ENCODE measurements at places on chromosomes 4 and X. TPM values are rescaled to one million over a fixed set of nuclear protein-coding genes. Genes with fewer than 3 reads are reported as not detected.

DNA sequence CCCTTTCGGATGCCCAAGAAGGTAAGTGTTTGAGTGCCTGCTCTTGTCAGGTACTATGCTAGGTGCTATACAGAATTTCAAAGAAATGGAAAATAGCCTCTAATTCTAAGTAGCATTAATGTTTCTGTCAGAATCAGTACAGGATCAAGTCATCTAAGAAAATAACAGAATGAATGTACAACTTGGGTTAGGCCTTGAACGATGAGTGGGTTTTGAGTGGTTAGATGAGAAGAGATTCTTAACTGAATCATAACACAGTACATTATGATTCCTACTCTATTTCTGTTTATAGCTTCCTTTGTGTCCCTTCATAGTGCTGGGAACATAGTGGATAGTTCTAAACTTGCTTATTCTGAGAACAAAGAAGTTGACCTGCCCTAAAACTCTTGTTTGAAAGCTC, 253.9 kb downstream of the GLUD2 start:
- no peak overlapping the region for H3K27ac ChIP-seq
- no peaks in the 10 kb centered on the region for H3K27me3 ChIP-seq
- DNase-seq: no peak
- no peaks in the 10 kb centered on the region for H3K4me1 ChIP-seq
- H3K4me3 ChIP-seq: no peak overlapping the region
- H3K36me3 ChIP-seq: no peaks in the 10 kb centered on the region

- DNase-seq: no peak
- H3K4me1 ChIP-seq: peaks cover 10% of the 10 kb centered on the region
- no peaks in the 10 kb centered on the region for H3K36me3 ChIP-seq
- H3K27ac ChIP-seq: no peak overlapping the region
- no peaks in the 10 kb centered on the region for H3K27me3 ChIP-seq
Measured at GRCh38 chr4:153679486-153679885, 4.6 kb upstream of the TLR2 start.

DNA sequence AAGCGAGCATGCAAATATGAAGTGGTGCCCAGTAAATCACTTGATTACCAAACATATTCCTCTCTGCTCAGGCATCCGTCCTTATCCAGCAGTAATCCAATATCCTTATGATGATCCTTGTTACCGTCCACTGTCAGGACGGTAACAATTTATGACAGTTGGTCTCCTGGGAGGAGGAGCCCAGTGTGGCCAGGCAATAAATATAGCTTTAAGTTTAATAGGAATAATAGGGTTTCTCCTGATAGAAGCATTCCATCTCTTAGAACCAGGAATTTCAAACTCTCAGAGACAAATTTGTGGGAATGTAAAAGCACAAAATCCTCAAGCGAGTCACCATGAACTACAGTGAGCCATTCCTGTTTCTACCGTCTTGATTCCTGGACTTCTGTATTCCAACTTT, 171.2 kb upstream of the IL15 start:
- H3K4me3 ChIP-seq: no peak overlapping the region
- no peak overlapping the region for H3K27ac ChIP-seq
- DNase-seq: no peak
- H3K36me3 ChIP-seq: no peaks in the 10 kb centered on the region

DNA sequence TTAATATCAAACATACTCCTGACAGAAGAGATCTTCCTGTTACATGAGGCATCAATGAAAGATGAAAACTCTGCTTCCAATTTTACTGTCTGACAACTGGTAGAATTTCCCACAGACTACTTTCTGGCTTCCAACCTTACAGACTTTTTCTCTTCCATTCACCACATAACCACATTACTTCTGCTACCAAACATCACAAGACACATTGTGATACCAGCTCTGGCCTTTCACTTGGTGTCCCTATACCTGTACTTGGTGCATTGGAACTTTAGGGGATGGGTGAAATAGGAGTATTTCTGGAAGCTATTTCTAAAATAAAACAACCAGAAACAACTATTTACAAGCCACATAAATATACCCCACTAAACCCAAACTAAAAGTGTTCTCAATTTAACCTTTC, 20.5 kb downstream of the AMTN start:
- no peaks in the 10 kb centered on the region for H3K4me1 ChIP-seq
- no peak overlapping the region for H3K27ac ChIP-seq
- DNase-seq: no peak
- H3K4me3 ChIP-seq: no peak overlapping the region
- H3K27me3 ChIP-seq: no peaks in the 10 kb centered on the region

DNA sequence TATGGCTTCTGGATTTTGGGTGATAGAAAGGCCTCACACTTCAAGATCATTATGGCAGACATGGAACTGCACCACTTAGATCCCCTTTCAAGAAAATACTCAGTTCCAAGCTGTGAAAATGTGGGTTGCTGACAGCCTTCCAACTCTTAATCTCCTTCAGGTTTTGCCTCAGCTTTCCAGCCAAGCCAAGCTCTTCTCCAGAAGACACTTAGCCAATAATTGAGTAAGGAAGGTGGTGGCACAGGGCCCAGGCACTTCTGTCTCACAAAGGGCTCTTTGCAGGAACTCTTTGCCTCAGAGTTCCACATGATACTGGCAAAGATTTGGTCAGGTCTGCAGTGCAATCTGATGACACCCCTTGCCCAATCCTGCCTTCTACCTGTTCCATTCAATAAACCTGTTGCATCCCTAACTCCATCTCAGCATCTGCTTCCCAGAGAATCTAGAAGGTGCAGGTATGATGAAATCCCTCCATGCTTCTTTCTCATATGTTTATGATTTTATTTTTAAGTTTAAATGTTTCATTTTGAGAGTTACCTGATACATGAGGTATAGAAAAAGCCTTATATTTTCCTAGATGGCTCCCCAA, 30.6 kb downstream of the ANXA5 start:
- H3K36me3 ChIP-seq: peaks cover 50% of the 10 kb centered on the region
- peak; percentile 71 for DNase-seq

GRCh38 chr4:102730968-102731533, 29.7 kb downstream of the MANBA start:
- H3K4me1 ChIP-seq: peaks cover 16% of the 10 kb centered on the region
- H3K36me3 ChIP-seq: no peaks in the 10 kb centered on the region
- H3K27ac ChIP-seq: no peak overlapping the region
- no peak for DNase-seq
- no peaks in the 10 kb centered on the region for H3K27me3 ChIP-seq
- no peak overlapping the region for H3K4me3 ChIP-seq

DNA sequence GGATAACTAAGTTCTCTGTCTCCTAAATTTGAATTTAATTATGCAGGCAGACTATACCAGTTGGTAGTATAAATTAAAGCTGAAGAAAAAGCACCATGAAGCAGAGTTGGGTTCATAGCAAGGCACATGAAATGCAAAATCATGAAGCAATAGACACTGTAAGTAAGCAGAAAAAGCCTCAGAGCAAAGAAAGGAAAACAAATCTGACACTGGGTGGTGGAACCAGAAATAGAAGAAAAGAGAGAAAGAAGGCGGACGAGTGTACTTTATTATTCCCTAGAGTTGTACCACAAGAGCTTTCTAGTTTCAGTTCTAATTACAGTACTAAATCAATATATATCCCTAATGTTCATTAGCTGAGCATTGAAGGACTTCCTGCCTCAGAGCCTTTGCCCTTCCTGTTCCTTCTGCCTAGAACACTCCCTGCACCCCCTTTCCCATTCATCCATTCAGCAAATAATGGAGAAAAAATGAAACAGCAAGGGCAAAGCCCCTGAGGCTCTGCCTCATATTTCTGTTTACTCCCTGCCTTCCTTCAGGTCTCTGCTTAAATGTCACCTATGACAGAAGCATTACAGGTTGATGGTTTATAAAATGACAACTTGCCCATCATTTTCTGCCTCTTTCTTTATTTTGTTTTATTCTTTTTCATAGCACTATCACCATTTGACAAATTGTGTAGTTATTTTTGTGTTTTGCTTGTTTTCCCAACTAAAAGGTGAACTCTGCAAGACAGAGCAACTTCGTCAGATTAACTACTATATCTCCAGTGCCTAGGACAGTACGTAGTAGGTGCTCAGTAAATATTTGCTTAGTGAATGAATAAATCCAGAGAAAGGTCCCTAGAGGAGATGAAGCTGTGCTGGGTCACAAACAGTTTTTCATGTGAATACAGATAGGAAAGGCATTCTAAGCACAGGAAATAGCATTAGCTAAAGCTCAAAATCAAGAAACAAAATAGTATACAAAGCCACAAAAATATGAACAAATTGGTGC, 154.0 kb upstream of the RASGEF1B start:
- no peak overlapping the region for H3K4me3 ChIP-seq
- H3K36me3 ChIP-seq: no peaks in the 10 kb centered on the region
- no peak for DNase-seq
- no peak overlapping the region for H3K27ac ChIP-seq
- H3K27me3 ChIP-seq: no peaks in the 10 kb centered on the region

DNA sequence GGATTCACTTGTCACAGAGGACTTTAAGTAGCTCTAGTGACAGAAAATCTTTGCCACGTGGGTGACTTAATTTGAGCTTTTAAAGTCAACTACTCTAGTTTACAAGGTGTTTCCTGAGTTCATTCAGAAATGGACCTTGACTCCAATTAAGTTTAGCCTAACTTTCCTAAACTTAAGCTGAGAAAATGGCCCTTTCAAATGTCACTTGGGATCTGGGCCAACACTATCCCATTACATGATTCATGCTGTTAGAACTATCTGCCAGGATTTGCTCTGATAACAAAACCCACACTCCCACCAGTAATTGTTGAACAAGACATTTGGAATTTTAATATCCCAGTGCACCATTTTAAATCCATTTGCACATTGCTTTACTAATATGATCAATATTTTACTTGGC, 40.8 kb downstream of the C4orf46 start:
- H3K4me1 ChIP-seq: no peaks in the 10 kb centered on the region
- H3K27ac ChIP-seq: no peak overlapping the region
- no peak for DNase-seq
- no peak overlapping the region for H3K4me3 ChIP-seq
- H3K36me3 ChIP-seq: no peaks in the 10 kb centered on the region

DNA sequence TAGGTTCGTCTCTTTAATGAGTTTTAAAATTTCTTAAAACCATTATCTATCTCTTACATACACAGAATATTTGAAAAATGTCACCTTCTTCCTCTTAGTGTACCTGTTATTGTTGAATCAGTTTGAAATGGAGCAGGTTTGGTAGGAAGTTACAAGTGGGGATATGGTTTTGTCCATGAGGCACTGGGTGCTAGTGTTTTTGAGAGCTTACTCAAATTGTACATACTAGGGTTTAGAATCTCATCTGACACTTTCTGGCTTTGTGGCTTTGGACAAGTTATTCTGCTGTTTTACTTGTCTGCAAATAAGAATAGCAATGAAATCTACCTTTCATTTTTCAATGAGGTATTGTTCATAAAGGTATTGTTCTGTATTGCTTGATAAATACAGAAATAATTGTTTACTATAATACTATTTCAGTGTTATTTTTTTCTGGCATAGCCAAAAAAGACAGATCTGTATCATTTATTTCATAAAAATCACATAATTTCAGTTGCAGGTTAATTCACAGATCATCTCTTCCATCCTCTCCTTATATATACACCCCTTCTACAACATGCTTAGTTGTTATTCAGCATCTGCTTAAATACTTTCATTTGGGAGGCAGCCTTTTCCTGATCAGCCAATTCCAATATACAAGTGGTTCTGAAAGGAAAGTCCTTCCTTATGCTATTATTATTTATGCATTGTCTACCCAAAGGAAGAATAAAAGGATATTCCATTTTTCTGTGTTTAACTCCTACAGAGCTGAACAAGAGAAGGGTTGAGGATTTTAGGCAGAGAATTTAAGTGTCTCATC, 13.3 kb downstream of the NCAPG start:
- no peaks in the 10 kb centered on the region for H3K4me1 ChIP-seq
- H3K36me3 ChIP-seq: no peaks in the 10 kb centered on the region
- no peaks in the 10 kb centered on the region for H3K27me3 ChIP-seq

Gene GLRA2
- not detected for total RNA-seq

Gene ERVMER34-1
- 1.0 TPM for total RNA-seq

Gene CCDC120
- 10.8 TPM for total RNA-seq

Gene ABLIM2
- total RNA-seq: 12.7 TPM

Gene ENAM
- 0.61 TPM for total RNA-seq

Gene HSFX3
- not detected for total RNA-seq
